ENCODE measurements at places on chromosomes 11 and 22. TPM values are rescaled to one million over a fixed set of nuclear protein-coding genes. Genes with fewer than 3 reads are reported as not detected.

GRCh38 chr11:112318661-112319060 is 58.0 kb upstream of the PLET1 start:
- DNase-seq = peak; percentile 9
- H3K4me3 ChIP-seq = no peak overlapping the region
- H3K4me1 ChIP-seq = peaks cover 32% of the 10 kb centered on the region
- peak overlapping the region; percentile 63 for H3K27ac ChIP-seq
- no peaks in the 10 kb centered on the region for H3K36me3 ChIP-seq
- no peaks in the 10 kb centered on the region for H3K27me3 ChIP-seq

GRCh38 chr22:50524676-50525103 is 708 bp downstream of the SCO2 start:
- 0 out of 2 replicates have a peak, but pooled peaks cover 6% of the 10 kb centered on the region for H3K36me3 ChIP-seq
- peak; percentile 65 for DNase-seq

DNA sequence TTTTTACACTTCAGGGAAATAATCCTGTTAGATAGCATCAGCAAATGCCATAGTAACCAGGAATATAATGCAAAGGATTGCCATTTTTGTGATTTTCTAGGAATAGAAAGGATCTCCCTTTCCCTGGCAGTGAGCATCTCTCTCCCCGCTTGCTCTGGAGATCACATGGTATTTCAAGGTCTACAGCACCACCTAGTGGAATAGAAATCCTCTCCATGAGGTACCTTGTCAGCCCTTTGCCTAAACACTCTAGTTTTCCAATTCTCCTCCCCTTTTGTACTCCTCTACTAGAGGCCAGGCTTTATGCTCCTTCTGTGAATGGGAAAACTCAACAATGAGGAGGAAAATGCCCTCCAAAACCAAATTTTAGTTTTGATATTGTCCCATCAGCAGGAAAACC is 78.4 kb downstream of the XRRA1 start:
- H3K27me3 ChIP-seq = no peaks in the 10 kb centered on the region
- no peak overlapping the region for H3K27ac ChIP-seq
- H3K4me1 ChIP-seq = no peaks in the 10 kb centered on the region
- H3K36me3 ChIP-seq = peaks cover 41% of the 10 kb centered on the region
- peak; percentile 61 for DNase-seq
- no peak overlapping the region for H3K4me3 ChIP-seq

DNA sequence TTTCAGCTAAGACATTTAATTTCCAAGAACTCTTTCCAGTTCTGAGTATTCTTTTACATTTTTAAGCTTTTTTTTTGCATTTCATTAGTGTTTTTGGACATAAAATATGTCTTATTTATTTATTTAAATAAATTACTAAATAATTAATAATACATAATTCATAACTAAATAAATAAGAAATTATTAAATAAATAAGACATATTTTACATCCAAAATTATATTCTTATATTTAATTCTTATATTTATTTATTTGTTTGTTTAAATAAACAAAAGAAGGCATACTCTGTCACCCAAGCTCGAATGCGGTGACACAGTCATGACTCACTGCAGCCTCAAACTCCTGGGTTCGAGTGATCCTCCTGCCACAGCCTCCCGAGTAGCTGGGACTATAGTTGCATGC is 3.1 kb upstream of the MMP27 start:
- H3K27me3 ChIP-seq = peaks cover 3% of the 10 kb centered on the region
- peaks cover 8% of the 10 kb centered on the region for H3K4me1 ChIP-seq
- DNase-seq = no peak
- H3K4me3 ChIP-seq = no peak overlapping the region
- H3K27ac ChIP-seq = no peak overlapping the region

- no peak overlapping the region for H3K4me3 ChIP-seq
- H3K27ac ChIP-seq = no peak overlapping the region
- H3K27me3 ChIP-seq = no peaks in the 10 kb centered on the region
- 0 out of 2 replicates have a peak, but pooled peaks cover 4% of the 10 kb centered on the region for H3K36me3 ChIP-seq
- H3K4me1 ChIP-seq = 0 out of 2 replicates have a peak, but pooled peaks cover 2% of the 10 kb centered on the region
Measured at GRCh38 chr11:27413218-27413617, 50.2 kb upstream of the CCDC34 start.

GRCh38 chr11:72105888-72106287 is at the start of gene TOMT:
Gene TOMT, plus strand, starts transcription at chr11:72105924. Its CDS starts 28 bp downstream, at chr11:72105952.
- peaks cover 17% of the 10 kb centered on the region for H3K4me1 ChIP-seq
- H3K36me3 ChIP-seq = no peaks in the 10 kb centered on the region
- no peaks in the 10 kb centered on the region for H3K27me3 ChIP-seq
- no peak within 1 kb of the TSS for H3K27ac ChIP-seq
- H3K4me3 ChIP-seq = no peak within 1 kb of the TSS

DNA sequence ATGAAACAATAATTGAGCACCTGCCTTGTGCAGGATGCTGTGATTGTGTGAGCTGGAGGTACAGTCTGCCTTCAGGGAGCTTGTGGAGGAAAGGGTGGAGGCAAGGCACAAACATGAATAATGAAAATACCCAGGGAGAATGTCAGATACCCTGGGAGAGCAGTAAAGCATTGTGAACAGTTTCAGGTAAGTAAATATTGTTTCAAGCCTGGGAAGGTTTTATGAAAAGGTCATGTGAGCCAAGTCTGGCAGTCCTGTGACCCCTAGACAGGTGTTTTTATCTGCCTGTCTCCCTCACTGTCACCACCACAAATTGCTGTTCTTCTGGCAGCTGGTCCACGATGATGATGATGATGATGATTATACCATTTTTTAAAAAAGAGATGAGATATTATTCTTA is 32.0 kb downstream of the SPECC1L start:
- H3K27ac ChIP-seq = no peak overlapping the region
- no peak overlapping the region for H3K4me3 ChIP-seq
- no peaks in the 10 kb centered on the region for H3K27me3 ChIP-seq
- H3K4me1 ChIP-seq = peaks cover 22% of the 10 kb centered on the region

DNA sequence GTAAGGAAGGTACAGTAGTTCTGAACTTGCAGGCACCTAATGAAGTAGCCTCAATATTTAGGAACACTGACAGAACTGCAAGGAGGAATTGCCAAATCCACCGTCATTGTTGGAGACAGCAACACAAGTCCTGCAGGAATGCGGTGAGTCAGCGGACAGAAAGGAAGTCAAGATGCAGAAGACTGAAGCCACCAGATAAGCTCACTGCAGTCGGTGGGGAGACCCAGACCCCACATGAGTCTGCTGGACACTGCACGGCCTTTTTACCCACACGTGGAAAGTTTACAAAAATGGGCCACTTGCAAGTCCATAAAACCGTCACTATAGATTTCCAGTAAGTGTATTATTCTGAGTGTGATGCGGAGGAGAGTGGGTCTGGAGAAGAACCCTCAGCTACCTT is 1471.6 kb downstream of the TBC1D22A start:
- no peak overlapping the region for H3K27ac ChIP-seq
- no peaks in the 10 kb centered on the region for H3K4me1 ChIP-seq
- no peak for DNase-seq
- H3K36me3 ChIP-seq = no peaks in the 10 kb centered on the region
- no peaks in the 10 kb centered on the region for H3K27me3 ChIP-seq

DNA sequence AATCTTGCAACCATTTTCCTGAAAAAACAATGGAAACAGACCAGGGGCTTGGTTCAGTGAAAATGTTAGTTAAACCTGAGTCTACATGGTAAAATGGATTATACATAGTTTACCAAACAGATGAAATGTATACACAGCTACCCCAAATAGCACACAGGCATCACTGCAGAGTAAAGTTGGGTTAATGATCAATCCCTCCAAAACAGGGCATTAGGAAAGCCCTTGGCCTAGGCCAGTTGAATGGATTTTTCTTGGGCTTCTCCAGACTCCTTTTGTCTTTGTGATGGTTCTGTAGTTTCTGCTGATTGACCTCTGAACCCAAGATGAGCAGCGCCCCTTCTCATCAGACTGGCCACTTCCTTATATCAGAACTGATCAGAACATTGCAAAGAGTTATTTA is 173.5 kb downstream of the RRAS2 start:
- H3K36me3 ChIP-seq = no peaks in the 10 kb centered on the region
- H3K4me3 ChIP-seq = no peak overlapping the region
- no peaks in the 10 kb centered on the region for H3K27me3 ChIP-seq
- no peak overlapping the region for H3K27ac ChIP-seq

DNA sequence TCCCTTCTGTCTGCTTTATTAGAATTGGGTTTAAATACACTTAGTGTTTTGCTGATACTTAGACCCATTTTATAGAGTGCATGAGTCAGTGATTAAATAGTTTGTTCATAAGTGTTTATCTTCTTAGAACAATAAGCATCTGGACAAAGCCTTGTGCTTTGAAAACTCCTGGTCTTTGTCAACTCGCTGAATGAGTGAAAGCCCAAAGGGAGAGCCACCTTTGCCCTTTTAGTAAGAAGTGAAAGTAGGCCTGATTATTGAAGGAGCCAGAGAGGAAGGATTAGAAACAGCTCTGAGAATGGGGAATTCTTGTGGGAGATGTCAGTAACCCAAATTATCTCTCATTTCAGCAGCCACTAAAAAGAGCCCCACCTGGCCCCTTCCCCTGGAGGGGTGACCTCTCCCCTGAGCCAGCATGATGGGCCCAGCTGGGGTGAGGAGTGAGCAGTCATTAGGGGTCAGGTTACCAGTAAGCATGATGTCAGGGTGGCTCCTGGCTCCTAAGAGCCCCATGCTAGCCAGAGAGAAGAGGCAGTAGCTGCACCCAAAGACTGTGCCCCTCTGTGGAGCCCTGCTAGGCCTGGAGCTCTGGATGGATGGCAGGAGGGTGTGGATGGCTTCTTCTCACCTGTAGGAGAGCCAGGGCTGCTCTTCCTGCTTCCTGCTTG is 125.1 kb upstream of the E2F8 start:
- H3K36me3 ChIP-seq = no peaks in the 10 kb centered on the region
- DNase-seq = peak; percentile 24
- no peaks in the 10 kb centered on the region for H3K27me3 ChIP-seq
- H3K27ac ChIP-seq = peak overlapping the region; percentile 82
- no peak overlapping the region for H3K4me3 ChIP-seq
- peaks cover 57% of the 10 kb centered on the region for H3K4me1 ChIP-seq

- peak overlapping the region; percentile 66 for H3K4me3 ChIP-seq
- H3K36me3 ChIP-seq = no peaks in the 10 kb centered on the region
- H3K27me3 ChIP-seq = no peaks in the 10 kb centered on the region
- peak overlapping the region; percentile 28 for H3K27ac ChIP-seq
- DNase-seq = peak; percentile 32
Measured at GRCh38 chr11:7890417-7891172, 40.5 kb downstream of the OR10A6 start.

GRCh38 chr11:19392321-19392720 is 151.6 kb upstream of the E2F8 start:
- H3K27ac ChIP-seq = no peak overlapping the region
- peak; percentile 26 for DNase-seq
- peaks cover 9% of the 10 kb centered on the region for H3K4me1 ChIP-seq
- H3K36me3 ChIP-seq = no peaks in the 10 kb centered on the region
- no peaks in the 10 kb centered on the region for H3K27me3 ChIP-seq

- no peaks in the 10 kb centered on the region for H3K36me3 ChIP-seq
- peaks cover 46% of the 10 kb centered on the region for H3K27me3 ChIP-seq
- H3K27ac ChIP-seq = no peak overlapping the region
- DNase-seq = no peak
- H3K4me1 ChIP-seq = no peaks in the 10 kb centered on the region
- no peak overlapping the region for H3K4me3 ChIP-seq
Measured at GRCh38 chr11:69832561-69833413, 13.6 kb upstream of the FGF3 start.

- peak; percentile 90 for DNase-seq
- H3K4me1 ChIP-seq = peaks cover 8% of the 10 kb centered on the region
- H3K36me3 ChIP-seq = no peaks in the 10 kb centered on the region
- H3K27ac ChIP-seq = peak overlapping the region; percentile 86
Measured at GRCh38 chr22:22111267-22111751, 128.7 kb upstream of the TOP3B start.

GRCh38 chr11:86449993-86450629 is 75.4 kb downstream of the CCDC81 start:
- no peak for DNase-seq
- no peaks in the 10 kb centered on the region for H3K4me1 ChIP-seq
- H3K27ac ChIP-seq = no peak overlapping the region
- no peaks in the 10 kb centered on the region for H3K27me3 ChIP-seq
- H3K36me3 ChIP-seq = no peaks in the 10 kb centered on the region

- H3K4me3 ChIP-seq = no peak overlapping the region
- H3K4me1 ChIP-seq = peaks cover 31% of the 10 kb centered on the region
- DNase-seq = peak; percentile 37
- no peaks in the 10 kb centered on the region for H3K27me3 ChIP-seq
- H3K36me3 ChIP-seq = peaks cover 3% of the 10 kb centered on the region
Measured at GRCh38 chr22:37909766-37910165, 3.7 kb downstream of the MICALL1 start.

Gene CRYAB
- total RNA-seq = 104 TPM

Gene PGR
- total RNA-seq = not detected

Gene ARHGAP8
- total RNA-seq = 0.54 TPM

Gene ADM
- 537 TPM for total RNA-seq

Gene TENM4
- total RNA-seq = 0.11 TPM

Gene CALCA
- 1.3 TPM for total RNA-seq

All from GM23248 (cell line).